Esophagus mucosa (tissue), 1 donor: ENCODE measurements at places on chromosomes 4 and X. TPM values are rescaled to one million over a fixed set of nuclear protein-coding genes. Genes with fewer than 3 reads are reported as not detected.

FABP2 gene
- not detected for total RNA-seq

SPINK2 gene
- total RNA-seq, result 0.92 TPM

TRIM75 gene
- total RNA-seq, result not detected

SYAP1 gene
- 23.2 TPM for total RNA-seq

SLIT2 gene
- 2.5 TPM for total RNA-seq

TBC1D14 gene
- 48.1 TPM for total RNA-seq

KIT gene
- total RNA-seq, result 5.0 TPM

EMD gene
- total RNA-seq, result 49.3 TPM
